ENCODE measurements at places on chromosomes 6 and 20.

DNA sequence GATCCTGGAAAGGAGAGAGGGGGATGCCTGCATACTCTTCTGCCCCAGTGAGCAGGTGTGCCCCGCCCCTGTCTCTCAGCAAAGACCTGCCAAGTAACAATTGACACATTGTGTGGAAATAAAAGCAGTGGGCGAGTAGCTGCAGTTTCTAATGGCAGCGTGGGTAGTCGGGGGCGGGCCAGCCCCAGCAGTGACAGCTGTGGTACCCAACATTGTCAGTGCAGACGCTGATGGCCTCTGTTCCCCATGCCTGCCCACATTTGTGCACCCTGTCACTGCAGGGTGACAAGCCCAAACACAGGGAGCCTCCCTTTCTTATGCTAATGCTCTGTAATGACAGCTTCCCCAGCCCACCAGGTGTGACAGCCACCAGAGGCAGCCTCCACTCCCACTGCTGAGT lies 491.7 kb downstream of the DHX35 start:
- H3K27me3 ChIP-seq, result no peaks in the 10 kb centered on the region
- H3K4me3 ChIP-seq, result no peak overlapping the region
- no peak overlapping the region for H3K27ac ChIP-seq
- no peaks in the 10 kb centered on the region for H3K36me3 ChIP-seq
- no peaks in the 10 kb centered on the region for H3K4me1 ChIP-seq
- no peak for DNase-seq

DNA sequence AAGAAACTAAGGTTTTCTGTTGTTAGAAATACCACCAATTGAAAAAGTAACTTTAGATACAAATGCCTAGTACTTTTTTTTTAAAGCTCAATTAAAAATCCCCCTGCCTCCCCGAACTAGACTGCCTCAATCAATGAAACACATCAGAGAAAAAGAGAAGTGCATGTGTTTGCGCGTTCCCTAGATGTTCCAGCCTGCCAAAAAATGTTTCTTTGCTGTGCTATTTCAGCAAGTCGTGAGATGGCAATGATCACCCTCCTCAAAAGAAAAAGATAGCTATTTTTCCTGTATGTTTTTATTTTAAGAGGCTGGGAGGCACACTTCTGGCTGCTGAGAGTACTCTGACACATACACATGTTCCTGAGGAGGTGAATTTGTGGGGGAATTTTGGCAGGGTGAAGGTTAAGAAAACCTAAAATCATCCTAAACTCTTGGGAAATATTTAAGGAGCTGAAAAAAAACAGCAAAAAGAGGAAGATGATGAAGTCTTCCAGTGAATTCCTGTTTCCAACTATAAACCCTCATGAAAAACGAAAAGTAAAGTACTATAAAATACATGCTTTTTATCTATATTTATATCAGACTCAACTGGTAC lies 114.8 kb downstream of the HIVEP2 start:
- no peak for DNase-seq
- H3K27ac ChIP-seq, result no peak overlapping the region
- H3K36me3 ChIP-seq, result no peaks in the 10 kb centered on the region
- H3K27me3 ChIP-seq, result no peaks in the 10 kb centered on the region
- no peaks in the 10 kb centered on the region for H3K4me1 ChIP-seq

DNA sequence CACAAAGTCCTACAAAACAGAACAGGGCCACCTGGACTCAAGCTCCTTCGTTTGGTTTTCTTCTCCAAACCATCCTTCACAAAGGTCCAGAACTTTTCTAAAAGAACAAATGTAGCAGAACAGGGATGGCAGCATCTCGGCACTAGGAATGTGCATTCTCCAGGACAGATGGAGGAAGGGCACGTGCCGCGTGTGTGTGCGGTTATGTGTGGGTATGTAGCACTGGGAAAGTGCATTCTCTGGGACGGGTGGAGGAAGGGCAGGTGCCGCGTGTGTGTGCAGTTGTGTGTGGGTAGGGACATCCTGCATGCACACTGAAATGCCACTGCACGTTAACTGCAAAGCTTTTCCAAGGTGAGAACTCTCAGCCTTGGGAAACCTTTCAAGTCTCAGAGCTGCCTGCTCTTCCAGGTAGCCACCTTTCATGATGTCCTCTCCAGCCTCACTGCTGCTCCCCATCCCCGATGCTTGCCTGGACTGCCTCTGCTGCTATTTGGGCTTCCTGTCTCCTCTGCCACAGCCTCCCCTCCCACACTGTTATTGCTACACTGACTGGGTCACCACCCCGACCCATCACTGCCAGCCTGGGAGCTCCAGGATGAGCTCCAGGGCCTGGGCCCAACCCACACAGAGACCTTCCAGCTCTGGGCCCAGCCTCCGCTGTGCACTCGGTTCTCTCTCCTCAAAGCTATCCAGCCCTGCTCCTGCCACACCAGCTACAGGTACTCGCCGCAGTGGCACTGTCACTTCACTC lies 47.6 kb downstream of the EZR start:
- H3K36me3 ChIP-seq, result peaks cover 92% of the 10 kb centered on the region
- no peak overlapping the region for H3K4me3 ChIP-seq
- H3K4me1 ChIP-seq, result no peaks in the 10 kb centered on the region
- H3K27ac ChIP-seq, result no peak overlapping the region
- H3K27me3 ChIP-seq, result no peaks in the 10 kb centered on the region

DNA sequence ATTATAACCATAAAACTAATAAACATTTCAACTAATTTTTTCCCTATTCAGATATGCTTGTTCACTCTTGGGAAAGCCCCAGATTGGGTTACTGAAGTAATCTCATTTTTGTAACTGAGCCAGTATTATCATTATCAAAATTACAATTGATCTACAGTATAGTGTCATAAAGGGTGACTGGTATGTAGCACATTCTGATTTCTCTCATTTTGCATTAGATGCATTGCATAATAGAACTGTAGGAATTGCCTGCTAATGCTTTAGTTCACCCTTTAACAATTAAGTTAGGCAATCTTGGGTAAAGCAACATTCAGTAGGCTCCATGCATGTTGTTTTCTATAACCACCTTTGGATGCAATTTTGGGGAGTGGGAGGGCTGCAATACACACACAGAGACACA lies 150.8 kb upstream of the FLRT3 start:
- H3K36me3 ChIP-seq, result no peaks in the 10 kb centered on the region
- H3K4me1 ChIP-seq, result no peaks in the 10 kb centered on the region
- no peak for DNase-seq
- H3K4me3 ChIP-seq, result no peak overlapping the region
- H3K27ac ChIP-seq, result no peak overlapping the region

GRCh38 chr6:166626177-166627032 lies 646 bp downstream of the RPS6KA2 start:
- no peaks in the 10 kb centered on the region for H3K36me3 ChIP-seq
- no peak overlapping the region for H3K4me3 ChIP-seq
- peaks cover 12% of the 10 kb centered on the region for H3K4me1 ChIP-seq
- peaks cover 65% of the 10 kb centered on the region for H3K27me3 ChIP-seq
- no peak overlapping the region for H3K27ac ChIP-seq
- no peak for DNase-seq

- DNase-seq, result no peak
- no peaks in the 10 kb centered on the region for H3K36me3 ChIP-seq
- H3K27me3 ChIP-seq, result peaks cover 34% of the 10 kb centered on the region
- H3K4me1 ChIP-seq, result no peaks in the 10 kb centered on the region
- no peak within 1 kb of the TSS for H3K27ac ChIP-seq
- H3K4me3 ChIP-seq, result peak within 1 kb of the TSS; percentile 37
These were observed at the start of gene POPDC3 for GRCh38 chr6:105179244-105180065. POPDC3 (minus strand) TSS chr6:105180014; CDS start chr6:105161909, 18,105 bp downstream.

DNA sequence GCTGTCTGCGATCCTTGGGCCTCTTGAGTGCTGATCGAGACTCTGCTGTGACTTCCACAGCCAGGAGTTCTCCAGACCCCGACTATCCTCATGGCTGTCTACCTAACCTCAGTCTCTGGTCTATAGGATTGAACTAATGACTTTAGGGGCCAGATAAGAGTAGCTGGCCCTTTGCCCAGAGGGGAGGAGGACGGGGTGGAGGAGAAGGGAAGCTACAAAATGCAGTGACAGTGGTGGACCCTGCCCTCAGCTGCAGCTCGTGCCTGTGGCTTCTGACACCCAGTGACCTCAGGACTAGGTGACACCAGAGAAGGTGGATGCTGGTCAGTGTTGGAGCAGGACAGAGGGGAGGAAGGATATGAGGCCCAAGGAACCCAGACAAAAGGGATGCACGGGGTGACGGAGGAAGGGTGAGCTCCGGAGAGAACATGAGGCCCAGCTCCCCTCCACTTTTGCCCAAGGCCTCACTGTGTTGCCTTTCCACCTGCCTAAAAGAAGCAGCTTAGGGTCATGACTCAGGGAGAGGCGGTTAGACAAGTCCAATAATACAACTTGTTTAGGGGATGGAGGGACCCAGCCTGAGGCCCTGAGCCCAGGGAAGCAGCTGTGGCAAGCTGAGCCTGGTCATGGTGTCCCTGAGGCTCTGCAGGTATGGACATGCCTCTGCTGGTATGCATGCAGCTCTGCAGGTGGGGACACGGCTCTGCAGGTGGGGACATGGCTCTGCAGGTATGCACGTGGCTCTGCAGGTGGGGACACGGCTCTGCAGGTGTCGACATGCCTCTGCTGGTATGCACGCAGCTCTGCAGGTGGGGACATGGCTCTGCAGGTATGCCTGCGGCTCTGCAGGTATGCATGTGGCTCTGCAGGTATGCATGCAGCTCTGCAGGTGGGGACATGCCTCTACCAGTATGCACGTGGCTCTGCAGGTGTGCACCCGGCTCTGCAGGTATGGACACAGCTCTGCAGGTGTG lies 67.7 kb downstream of the SYNJ2 start:
- H3K27ac ChIP-seq, result peak overlapping the region; percentile 59
- H3K36me3 ChIP-seq, result peaks cover 81% of the 10 kb centered on the region
- H3K4me1 ChIP-seq, result peaks cover 56% of the 10 kb centered on the region
- no peak overlapping the region for H3K4me3 ChIP-seq
- H3K27me3 ChIP-seq, result no peaks in the 10 kb centered on the region

DNA sequence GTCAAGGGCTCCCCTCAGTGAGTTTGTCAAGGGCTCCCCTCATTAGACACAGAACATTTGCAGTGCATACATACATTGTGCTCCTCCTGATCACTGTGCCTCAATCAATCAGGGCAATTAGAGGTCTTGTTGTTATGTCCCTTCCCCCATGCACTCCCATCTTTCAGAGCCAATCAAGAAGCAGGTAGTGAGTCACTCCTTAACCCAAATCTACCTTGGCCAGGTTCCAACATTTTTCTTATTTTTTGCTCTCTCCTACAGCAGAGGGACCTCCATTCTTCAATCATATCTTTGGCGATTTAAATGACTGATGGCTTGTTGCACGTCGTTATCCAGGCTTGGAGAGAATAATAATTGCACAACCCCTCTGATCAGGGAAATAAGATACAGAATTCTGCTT lies 409.9 kb upstream of the SPTLC3 start:
- no peaks in the 10 kb centered on the region for H3K4me1 ChIP-seq
- no peaks in the 10 kb centered on the region for H3K27me3 ChIP-seq
- no peak for DNase-seq
- no peak overlapping the region for H3K27ac ChIP-seq
- no peak overlapping the region for H3K4me3 ChIP-seq
- no peaks in the 10 kb centered on the region for H3K36me3 ChIP-seq

DNA sequence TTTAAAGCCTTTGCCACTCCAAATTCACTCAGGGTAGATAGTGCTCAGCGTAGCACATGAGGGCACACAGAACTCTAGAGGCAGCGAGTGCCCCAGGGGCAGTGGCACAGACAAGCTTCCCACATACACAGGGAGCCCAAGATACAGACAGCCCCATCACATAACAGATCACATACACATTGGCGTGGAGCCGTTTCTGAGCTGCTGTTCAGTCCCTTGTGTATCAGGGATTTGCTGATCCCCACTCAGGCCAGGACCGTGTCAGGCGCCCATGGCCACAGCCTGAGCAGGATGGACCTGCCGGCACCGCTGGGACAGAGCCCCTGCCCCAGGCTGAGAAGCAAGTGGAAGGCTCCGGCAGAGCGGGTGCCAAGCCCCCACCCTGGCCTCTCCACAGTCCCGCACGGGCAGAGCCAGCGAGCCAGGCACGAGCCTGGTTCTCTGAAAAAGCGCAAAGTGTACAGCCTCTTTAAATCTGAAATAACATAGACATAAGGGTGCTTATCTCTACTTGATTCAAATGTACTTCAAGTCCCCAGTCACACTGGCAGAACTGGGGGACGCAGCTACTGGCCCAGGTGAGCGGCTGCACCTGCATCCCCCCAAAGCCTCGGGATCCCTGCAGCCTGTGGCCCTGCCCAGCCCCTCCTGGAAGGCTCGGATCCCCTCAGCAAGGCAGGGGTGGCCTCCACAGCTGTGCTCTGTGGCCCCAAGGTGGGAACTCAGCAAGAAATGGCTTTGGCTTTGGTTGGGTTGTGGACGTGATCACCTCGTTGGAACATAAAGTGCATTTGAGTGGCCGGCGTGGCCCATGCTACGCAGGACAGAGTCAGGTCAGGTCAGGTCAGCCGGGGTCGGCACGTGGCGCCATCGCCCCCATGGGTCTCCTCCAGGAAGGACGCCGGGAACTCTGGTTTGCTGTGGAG lies 231.3 kb downstream of the ERMARD start:
- DNase-seq, result no peak
- no peaks in the 10 kb centered on the region for H3K4me1 ChIP-seq
- no peaks in the 10 kb centered on the region for H3K36me3 ChIP-seq
- H3K27ac ChIP-seq, result no peak overlapping the region
- no peak overlapping the region for H3K4me3 ChIP-seq
- H3K27me3 ChIP-seq, result peaks cover 82% of the 10 kb centered on the region

DNA sequence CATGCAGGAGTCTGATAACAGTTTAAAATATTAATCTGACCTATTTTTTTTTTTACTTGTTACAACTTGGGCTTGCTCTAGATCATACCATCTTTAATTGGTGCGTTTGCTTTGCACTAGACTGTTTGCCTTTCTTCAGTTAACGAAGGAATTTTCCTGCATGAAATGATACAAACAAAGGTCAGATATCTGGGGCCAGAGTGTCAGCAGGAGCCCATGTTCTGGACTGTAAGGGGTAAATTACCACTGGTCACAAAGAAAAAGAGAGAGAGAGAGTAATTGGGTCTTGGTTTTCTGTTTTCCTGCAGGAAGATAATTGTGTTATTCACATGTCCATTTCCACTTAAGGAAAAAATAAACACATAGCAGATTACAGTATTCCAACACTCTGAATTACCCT lies 399.4 kb upstream of the MARCKS start:
- peaks cover 14% of the 10 kb centered on the region for H3K4me1 ChIP-seq
- no peak overlapping the region for H3K4me3 ChIP-seq
- H3K27ac ChIP-seq, result no peak overlapping the region
- H3K36me3 ChIP-seq, result no peaks in the 10 kb centered on the region
- H3K27me3 ChIP-seq, result no peaks in the 10 kb centered on the region

GRCh38 chr6:43890197-43891062 lies 120.4 kb downstream of the VEGFA start:
- no peaks in the 10 kb centered on the region for H3K36me3 ChIP-seq
- no peak for DNase-seq
- H3K4me3 ChIP-seq, result no peak overlapping the region
- H3K4me1 ChIP-seq, result peaks cover 75% of the 10 kb centered on the region
